ENCODE measurements at places on chromosomes 3 and 15.

GRCh38 chr3:171329746-171330145 lies 130.5 kb downstream of the TNIK start:
- DNase-seq, result no peak

DNA sequence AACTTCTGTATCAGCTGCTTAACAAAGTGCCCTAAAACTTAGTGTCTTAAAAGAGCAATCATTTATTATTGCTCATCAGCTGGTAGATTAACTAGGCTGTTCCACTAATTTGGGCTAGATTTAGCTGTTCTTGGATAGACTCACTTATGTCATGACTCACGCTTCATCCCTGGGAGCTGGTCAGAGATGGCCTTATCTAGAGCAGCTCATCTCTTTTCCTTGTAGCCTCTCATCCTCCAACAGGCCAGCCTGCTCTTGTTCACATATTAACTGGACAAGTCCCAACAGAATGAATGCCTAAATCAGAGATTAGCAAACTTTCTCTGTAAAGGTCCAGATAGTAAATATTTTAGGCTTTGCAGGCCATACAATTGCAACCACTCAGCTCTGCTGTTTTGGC lies 66.9 kb upstream of the PLAAT1 start:
- DNase-seq, result no peak

DNA sequence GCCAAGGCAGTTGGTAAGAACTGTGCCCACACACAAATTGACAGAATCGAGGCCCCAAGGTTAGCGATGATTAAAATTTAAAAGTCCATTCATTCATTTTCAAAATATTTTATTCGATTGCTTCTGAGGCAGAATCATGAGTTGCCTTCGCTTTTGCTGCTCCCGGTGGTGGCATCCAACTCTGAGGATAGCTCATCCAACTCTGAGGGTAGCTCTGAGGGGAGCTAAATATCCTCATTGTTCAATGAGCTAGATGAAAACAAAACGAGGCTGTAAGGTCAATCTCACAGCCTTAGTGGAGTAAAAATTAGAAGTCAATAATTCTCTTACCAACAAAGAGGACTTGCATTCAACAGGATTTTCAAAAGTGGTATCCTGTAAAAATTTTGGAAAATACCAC lies 897 bp upstream of the CHL1 start:
- no peak for DNase-seq

GRCh38 chr3:96833301-96833700 lies 18.9 kb downstream of the EPHA6 start:
- DNase-seq, result no peak

DNA sequence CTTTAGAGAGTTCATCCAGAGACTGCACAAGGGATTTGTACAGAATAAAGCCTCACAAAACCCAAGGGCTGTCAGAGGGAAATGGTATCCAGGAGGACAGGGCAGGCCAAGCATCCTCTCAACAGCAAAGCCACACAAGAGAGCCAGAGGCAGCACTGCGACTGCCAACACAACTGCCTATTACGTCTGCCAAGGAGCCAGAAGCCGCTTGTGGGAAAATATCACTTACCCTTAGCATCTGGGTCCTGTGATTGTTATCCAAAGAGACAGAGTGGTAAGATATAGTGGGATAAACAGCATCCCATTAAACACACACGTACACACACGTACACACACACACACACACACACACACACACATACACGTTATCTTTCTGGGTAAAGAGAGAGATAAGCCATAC lies 618.3 kb upstream of the AGTR1 start:
- DNase-seq, result no peak

DNA sequence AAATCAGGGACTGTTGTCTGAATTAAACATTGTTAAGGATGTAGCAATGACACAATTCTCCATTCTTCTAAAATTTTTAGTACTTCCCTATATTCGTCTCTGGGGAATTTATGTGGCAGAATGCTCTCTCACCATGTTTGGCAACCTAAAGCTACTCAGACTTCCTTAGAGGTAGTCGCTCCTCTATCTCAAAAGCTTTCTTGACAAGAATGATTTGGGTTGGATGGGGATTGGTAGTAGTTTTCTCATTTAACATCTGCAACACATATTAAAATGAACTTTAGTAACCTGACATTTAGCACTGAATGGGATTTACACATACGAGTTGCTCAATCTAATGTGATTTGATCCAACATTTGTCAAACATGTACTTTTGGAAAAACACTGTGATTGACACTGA lies 233.3 kb downstream of the RBMS3 start:
- DNase-seq, result no peak

DNA sequence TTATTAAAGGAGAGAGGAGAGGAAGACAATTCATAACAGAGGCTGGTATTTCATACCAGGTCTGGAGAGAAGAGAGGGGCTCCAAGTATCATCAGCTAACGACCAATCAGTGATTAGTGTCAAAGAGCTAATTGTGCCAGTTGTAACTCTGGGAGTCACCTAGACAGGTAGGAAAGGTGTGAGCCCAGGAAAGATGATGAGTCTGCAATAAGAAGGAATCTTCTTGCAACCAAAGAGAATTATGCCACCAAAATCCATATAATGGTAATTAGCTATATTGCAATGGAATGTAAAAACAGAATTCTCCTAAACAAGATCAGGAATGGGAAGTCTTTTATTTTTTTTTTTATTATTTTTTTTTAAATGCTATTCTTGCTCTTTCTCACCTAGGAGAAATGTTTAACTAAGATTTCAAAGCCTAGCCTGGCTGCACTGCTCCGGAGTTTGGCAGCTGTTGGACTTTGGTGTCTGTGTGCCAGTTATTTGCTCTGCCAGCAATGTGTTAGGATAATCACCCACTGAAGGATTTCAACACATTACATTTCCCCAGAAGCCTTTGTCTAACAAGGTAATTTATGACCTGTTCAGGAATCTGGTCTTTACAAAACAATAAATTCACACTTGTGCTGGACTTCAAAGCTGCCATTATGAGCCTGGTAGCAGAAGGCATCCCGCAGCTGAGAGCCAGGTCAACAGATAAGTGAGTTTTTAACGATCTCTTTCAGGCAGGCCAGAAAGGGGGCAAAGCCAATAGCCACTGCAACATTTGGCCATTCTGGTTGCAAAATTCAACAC lies 89.4 kb downstream of the FOXB1 start:
- DNase-seq, result no peak

- no peak for DNase-seq
These were observed 66.4 kb upstream of the PPIB start for GRCh38 chr15:64229129-64229724.

DNA sequence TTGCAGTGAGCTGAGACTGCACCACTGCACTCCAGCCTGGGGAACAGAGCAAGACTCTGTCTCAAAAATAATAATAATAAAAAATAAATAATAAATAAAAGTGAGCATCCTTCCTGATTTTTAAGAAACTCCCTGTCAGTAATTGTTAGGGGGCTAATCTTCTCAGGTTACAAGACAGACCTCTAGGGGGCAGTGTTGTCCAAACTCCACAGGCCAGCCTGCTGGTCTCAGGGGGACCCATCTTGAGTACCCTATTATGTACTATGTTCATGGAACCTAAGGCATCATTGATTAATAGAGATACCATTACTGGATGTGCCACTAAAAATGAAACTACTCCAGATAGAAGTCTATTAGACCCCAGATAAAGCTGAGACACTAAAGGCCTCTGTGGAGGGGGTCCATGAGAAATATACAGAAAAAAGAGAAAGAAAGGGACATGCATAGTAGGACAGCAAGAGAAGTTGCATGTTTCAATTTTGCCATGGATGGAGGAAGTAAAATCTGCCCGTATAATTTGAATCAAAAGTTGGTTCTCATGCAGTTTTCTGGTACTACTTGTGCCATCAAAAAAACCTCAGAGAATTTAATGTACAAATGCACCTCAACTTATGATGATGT lies 85.5 kb upstream of the CDV3 start:
- peak; percentile 12 for DNase-seq

DNA sequence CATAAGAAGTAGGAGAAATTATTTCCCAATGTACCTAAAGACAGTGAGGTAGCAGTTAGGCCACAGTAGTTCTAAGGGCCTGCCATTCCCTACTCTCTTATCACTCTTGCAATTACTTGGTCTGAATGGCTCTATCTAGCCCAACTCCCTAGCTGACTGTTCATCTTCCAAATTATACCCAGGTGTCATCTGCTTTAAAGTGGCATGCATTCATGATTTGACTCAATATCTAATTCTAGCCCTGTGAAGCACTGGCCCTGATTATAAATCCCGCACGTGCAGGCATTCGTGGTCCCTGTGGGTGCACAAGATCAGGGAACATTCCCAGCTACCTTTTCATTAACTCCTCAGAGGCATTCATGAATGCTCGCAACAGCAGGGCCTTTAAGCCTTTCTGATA lies 43.1 kb upstream of the ZNF774 start:
- DNase-seq, result no peak

DNA sequence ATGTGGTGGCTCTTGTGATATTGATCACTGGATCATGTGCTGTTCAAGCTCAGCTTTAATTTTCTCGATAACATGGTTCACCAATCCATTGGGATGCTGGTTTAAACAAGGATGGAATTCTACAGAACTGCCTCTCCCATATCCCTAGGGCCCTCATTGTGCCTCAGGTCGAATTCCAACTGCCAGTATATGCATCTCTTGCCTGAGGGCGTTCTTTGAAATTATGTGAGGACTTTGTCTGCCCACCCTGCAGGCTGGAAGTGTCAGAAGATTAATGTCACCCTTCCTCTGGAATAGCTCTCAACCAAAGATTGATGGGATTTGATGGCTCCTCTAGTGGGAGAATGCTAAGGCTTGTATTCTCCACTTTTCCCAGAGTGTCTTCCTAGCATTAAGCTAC lies 175.6 kb upstream of the GALNT15 start:
- DNase-seq, result no peak

GRCh38 chr3:81289676-81290075 lies 471.8 kb downstream of the GBE1 start:
- DNase-seq, result no peak

- no peak for DNase-seq
These were observed 138.8 kb downstream of the BBX start for GRCh38 chr3:107661447-107662123.

- DNase-seq, result no peak
These were observed 92.5 kb upstream of the MBNL1 start for GRCh38 chr3:152176241-152176640.

- no peak for DNase-seq
These were observed 311.5 kb downstream of the RORA start for GRCh38 chr15:60917461-60918145.

GRCh38 chr15:97652041-97652440 lies 308.5 kb upstream of the ARRDC4 start:
- no peak for DNase-seq

DNA sequence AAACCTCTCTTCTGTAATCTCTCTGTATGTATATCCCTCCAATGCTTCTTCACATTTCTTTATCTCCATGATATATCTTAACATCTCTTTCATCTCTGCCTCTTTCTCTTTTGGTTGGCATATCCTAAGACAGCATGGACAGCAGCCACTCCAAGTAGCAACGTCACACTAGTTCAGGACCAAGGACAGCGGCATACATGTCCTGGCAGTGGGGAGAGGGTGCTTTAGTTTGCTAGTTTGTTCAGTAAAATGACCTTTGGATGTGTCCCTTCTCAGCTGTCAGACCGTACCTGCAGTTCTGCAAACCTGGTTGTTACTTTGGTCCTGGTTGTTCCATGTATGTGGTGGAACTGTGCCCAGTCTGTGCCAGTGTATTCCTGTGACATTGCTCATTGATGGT lies 225.6 kb upstream of the ROPN1 start:
- DNase-seq, result peak; percentile 52

- DNase-seq, result no peak
These were observed 301.5 kb downstream of the PYDC2 start for GRCh38 chr3:191762323-191762960.

GRCh38 chr3:38950581-38950980 lies 101.2 kb downstream of the SCN11A start:
- DNase-seq, result no peak

- DNase-seq, result no peak
These were observed 23.5 kb downstream of the B3GALNT1 start for GRCh38 chr3:161081633-161082032.

DNA sequence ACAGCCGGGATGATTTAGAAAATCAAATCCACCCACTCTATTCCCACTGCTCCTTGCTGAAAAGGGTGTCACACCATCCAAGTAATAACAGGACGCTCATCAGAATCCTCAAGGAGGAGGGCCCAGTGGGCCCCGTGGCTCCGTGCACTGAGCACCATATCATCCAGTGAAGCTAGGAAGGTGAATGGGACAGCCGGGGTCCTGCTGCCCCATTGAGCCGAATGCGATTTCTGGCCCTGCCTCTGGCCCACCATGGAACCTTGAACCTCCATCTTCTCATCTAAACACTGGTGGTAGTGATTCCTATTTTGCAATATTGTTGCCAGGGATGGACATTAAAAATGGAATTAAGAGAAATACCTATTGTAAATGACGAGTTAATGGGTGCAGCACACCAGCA lies 99.1 kb upstream of the SLC6A11 start:
- no peak for DNase-seq

- no peak for DNase-seq
These were observed 204.1 kb downstream of the CNTN3 start for GRCh38 chr3:74410276-74410941.

GRCh38 chr15:70494517-70494851 lies 268.9 kb downstream of the UACA start:
- DNase-seq, result no peak

GRCh38 chr15:59906046-59906445 lies 98.1 kb upstream of the FOXB1 start:
- DNase-seq, result no peak

DNA sequence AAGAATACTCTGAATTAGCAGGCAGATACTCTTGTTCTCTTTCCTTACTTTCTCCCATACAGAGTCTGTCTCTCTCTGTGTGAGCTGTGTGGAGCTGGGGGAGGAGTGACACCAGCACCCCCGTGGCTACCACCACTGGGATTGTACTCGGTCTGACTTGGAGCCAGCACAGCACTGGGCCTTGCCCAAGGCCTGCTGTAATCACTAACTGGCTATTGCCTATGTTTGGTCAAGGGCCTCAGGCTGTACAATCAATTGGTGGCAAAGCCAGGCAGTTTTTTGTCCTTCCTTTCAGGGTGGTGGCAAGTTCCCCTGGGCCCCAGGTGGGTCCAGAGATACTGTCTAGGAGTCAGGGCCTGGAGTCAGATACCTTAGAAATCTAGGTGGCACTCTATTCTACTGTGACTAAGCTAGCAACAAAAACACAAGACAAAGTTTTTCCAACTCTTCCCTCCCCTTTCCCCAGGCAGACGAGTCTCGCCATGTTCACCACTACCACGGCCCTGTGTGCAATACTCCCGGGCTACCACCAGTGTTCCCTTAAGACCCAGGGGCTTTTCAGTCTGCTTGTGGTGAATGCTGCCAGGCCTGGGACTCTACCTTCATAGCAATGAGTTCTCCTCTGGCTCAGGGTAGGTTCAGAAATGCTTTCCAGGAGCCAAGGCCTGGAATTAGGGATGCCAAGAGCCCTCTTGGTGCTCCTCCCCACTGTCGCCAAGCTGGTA lies 151.8 kb downstream of the KCNAB1 start:
- no peak for DNase-seq

GRCh38 chr3:73378207-73378606 lies 246.5 kb downstream of the PDZRN3 start:
- no peak for DNase-seq

DNA sequence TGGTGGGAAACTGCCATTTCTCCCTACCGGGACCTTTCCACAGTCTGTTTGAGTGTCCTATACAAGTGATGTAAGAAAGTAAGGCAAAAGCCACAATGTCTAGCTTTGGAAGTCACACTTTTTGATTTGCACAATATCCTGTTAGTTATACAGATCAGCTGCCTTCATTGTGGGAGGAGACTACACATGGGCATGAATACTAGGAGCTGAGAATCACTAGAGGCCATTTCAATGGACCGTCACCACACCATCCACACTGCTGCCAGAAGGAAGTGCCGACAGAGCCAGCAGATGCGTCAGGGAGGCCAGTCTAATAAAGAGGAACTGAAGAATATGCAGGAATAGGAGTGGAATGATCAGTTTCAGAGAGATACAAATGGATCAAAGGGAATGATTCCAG lies 65.8 kb downstream of the SCN11A start:
- no peak for DNase-seq

Measured in A549 (cell line).